ENCODE measurements at places on chromosomes 7 and 10. TPM values are rescaled to one million over a fixed set of nuclear protein-coding genes. Genes with fewer than 3 reads are reported as not detected.

The C10orf67 gene
- total RNA-seq, result 0.11 TPM

The KCNIP2 gene
- 0.62 TPM for total RNA-seq

The AGR2 gene
- under 0.01 TPM for total RNA-seq

The HDAC9 gene
- total RNA-seq, result 20.2 TPM

The TEX36 gene
- not detected for total RNA-seq

The UCMA gene
- not detected for total RNA-seq

The SPDYE6 gene
- total RNA-seq, result not detected

The SMC3 gene
- total RNA-seq, result 53.8 TPM

The ERCC6 gene
- 12.5 TPM for total RNA-seq

The BICC1 gene
- 23.6 TPM for total RNA-seq

The AEBP1 gene
- total RNA-seq, result 165 TPM

The CDH23 gene
- 0.12 TPM for total RNA-seq

The CTNNA3 gene
- not detected for total RNA-seq

The BZW2 gene
- total RNA-seq, result 65.5 TPM

The GPR26 gene
- total RNA-seq, result not detected

The CREB5 gene
- total RNA-seq, result 2.5 TPM

The EN2 gene
- not detected for total RNA-seq

The INA gene
- total RNA-seq, result 0.50 TPM

The SFTPA1 gene
- total RNA-seq, result under 0.01 TPM

The OR2A7 gene
- total RNA-seq, result not detected

The HOXA7 gene
- 0.77 TPM for total RNA-seq

The RNF32 gene
- total RNA-seq, result 1.2 TPM

The WAC gene
- 54.8 TPM for total RNA-seq

The PARD3 gene
- 81.5 TPM for total RNA-seq

The HYAL4 gene
- total RNA-seq, result not detected

The GIMAP1 gene
- total RNA-seq, result under 0.01 TPM

The HPSE2 gene
- total RNA-seq, result 0.50 TPM

The SFRP4 gene
- total RNA-seq, result 3.2 TPM

The ASZ1 gene
- not detected for total RNA-seq

The CHRM2 gene
- total RNA-seq, result 2.2 TPM

The CPN1 gene
- total RNA-seq, result not detected

The STRIP2 gene
- total RNA-seq, result 14.8 TPM

The DEPP1 gene
- 0.44 TPM for total RNA-seq

The CLRN3 gene
- not detected for total RNA-seq

The MLLT10 gene
- 49.2 TPM for total RNA-seq

The CHPF2 gene
- total RNA-seq, result 60.8 TPM

The TECTB gene
- not detected for total RNA-seq

The EPHA1 gene
- 0.33 TPM for total RNA-seq

The ADAMTS14 gene
- 4.0 TPM for total RNA-seq

The HGF gene
- 101 TPM for total RNA-seq

The CFAP43 gene
- total RNA-seq, result 0.11 TPM

The SMIM30 gene
- 64.9 TPM for total RNA-seq

The MLXIPL gene
- not detected for total RNA-seq

The PIP4K2A gene
- total RNA-seq, result 32.0 TPM
